ENCODE measurements at places on chromosomes 6 and 20.

- no peak for DNase-seq
These were observed 67.1 kb downstream of the SCAF8 start for GRCh38 chr6:154800338-154800737.

GRCh38 chr6:8969747-8970146, 534.4 kb upstream of the SLC35B3 start:
- no peak for DNase-seq

GRCh38 chr6:71537717-71538116, 249.1 kb downstream of the OGFRL1 start:
- no peak for DNase-seq

GRCh38 chr6:40520084-40520483, 67.1 kb downstream of the LRFN2 start:
- no peak for DNase-seq

DNA sequence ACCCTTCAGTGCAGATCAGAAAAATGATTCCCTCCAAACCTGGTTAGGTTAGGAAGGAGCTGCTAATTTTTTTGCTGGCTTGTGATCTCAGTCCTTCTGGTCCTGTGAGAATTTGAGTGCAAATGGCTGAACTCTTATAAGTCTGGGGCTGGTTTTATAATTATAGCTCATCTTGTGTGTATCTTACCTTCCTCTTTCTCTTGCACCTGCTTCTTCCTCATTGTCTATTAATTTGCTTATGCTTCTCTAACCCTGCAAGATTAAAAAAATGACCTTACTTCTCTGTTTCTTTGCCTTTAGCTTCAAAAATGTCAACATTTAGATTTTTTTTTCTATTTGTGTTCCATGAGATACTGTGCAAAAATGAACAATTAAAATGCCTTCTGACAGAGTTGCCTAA, 576.2 kb downstream of the DHX35 start:
- DNase-seq, result no peak

DNA sequence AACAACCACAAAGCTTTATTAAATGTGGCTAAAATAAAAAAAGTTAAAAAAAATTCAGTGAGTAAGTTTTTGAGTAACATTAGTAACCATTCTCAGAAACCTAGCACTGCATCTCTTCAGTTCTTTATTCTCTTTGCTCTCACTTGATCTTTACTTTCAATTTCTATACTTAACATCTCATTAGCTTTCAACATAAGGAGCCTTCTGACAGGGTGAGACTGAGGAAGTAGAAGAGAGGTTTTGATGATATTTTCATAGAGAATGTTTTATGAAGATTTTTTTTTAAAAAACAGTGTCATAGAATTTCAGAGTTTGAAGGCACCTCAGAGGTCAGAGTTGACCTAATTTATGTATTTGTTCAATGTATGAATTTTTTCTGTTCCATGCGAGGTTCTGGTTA, 60.8 kb downstream of the FAM83B start:
- no peak for DNase-seq

GRCh38 chr20:59153832-59154231, 9.8 kb upstream of the ZNF831 start:
- no peak for DNase-seq

DNA sequence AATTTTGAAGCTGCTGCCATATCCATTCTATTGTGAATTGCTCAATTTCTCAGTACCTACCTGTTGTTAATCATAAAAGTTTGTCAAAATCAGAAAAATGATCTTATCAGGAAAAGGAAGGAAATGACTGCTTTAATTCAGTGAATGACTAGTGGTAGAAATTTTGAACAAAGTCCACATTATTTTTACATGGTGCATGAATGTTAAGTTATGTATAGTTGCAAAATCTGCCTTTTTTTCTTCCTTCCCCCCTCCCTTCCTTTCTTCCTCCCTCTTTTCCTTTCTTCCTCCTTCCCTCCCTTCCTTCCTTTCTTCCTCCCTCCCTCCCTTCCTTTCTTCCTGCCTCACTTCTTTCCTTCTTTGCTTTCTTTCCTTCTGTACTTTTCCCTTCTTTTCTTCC, 127.1 kb upstream of the TSHZ2 start:
- no peak for DNase-seq

DNA sequence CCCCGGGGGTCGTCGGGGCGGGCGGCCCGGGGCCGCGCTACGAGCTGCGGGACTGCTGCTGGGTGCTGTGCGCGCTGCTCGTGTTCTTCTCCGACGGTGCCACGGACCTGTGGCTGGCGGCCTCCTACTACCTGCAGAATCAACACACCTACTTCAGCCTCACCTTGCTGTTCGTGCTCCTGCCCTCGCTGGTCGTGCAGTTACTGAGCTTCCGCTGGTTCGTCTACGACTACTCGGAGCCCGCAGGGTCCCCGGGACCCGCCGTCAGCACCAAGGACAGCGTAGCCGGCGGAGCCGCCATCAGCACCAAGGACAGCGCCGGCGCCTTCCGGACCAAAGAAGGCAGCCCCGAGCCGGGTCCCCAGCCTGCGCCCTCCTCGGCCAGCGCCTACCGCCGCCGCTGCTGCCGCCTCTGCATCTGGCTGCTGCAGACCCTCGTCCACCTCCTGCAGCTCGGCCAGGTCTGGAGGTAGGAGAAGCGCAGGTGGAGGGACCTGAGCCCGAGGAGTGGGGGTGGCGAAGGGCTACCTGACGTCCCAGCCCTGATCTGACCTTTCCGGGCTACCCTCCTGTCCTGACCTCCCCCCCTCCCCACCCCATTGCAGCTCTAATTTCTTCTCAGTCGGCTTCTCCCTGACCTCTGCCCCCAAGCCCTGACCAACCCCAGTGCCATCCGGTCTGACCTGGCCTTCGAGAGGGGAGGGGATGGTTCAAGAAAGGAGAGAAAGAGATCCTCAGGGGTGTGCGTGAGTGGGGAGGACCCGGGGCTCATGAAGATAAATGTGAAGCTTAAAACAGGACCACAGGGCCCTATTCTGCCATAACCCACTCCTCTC, 558 bp downstream of the XKR7 start:
- peak; percentile 20 for DNase-seq

- no peak for DNase-seq
These were observed 1.1 kb downstream of the DLK2 start for GRCh38 chr6:43454290-43454695.

- no peak for DNase-seq
These were observed 24.2 kb downstream of the FKBP1A start for GRCh38 chr20:1368448-1369199.

DNA sequence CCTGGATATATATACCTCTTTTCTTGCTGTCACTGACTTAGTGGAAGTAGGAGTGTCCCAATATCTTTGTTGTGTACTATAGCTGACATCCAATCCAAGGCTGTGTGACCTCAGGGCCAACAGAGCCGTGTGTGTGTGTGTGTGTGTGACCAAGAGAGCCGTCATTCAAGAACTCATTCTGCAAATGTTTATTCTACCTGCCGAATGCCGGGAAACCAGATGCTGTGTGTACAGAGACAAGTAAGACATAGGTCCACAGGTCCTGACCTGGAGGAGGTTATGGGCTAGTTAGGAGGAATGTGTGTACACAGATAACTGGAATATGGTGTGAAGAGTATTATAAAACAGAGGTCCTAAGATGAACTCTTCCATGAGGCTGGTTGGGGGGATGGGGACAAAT, 190.0 kb downstream of the DHX35 start:
- no peak for DNase-seq

GRCh38 chr6:22804620-22805261, 235.4 kb downstream of the HDGFL1 start:
- no peak for DNase-seq

GRCh38 chr6:170393807-170394399, 87.3 kb downstream of the FAM120B start:
- no peak for DNase-seq

DNA sequence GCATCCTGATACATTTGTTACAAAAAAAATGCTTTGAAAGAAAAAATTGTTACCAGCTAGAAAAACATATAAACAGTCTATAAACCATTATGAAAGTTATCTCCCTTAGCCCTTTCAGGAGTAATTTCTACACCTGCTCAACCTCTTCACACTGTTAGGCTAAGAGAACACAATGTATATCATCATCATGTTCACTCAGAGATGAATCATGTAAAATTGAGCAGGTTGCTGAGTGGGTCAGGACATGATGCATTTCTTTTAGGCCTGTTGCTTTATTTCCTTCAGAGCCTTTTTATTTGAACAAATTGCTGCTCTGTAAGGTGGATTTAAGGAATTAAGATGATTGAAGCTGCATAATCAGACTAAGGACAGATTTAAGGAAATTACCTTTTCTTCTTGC, 531.3 kb upstream of the MAN1A1 start:
- DNase-seq, result no peak

GRCh38 chr6:133275213-133275612, 34.1 kb downstream of the EYA4 start:
- no peak for DNase-seq

GRCh38 chr6:112437058-112437457, 89.9 kb downstream of the RFPL4B start:
- DNase-seq, result no peak

DNA sequence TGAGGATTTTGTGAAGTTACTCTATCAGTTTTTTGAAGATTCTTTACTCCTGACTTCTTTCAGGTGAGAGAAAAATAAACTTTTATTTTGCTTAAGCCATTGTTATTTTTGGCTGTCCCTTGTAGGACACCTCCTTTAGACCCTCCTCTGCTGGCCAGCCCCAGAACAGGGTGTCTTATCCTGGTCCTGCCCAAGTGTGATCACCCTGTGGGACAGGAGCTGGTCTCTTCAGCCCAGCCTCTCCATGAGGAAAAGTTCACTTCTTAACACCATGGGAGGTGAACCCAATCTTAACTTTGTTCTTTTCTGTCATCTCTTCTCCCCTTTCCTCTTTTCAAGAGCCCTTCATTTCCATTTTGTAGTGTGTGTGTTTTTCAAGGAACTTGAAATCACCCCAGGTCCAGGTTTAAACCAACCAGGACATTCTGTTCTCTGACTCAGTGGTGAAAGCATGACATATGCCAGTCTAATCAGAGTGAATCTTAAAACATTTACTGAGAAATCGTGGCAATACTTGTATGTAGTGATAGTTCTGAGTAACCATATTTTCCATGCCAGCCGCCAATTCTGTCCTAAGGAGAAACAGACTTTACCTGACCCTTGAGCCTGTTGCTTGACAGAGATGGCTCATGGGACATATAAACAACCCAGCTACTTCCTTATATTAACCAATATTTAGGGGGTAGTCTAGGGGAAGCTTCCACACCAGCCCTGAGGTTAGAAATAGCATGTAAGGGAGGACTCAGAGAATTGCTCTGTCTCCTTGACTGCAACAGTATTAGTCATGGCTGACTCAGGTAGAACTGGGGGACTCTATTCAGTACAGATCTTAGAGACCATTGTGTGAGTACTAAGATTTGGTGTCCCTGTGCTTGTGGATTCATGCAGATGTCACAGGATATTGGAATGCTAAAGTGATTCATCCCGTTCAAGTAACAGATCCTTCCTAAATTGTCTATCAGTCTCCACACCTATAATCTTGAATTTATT, 48.8 kb downstream of the FLRT3 start:
- DNase-seq, result no peak

DNA sequence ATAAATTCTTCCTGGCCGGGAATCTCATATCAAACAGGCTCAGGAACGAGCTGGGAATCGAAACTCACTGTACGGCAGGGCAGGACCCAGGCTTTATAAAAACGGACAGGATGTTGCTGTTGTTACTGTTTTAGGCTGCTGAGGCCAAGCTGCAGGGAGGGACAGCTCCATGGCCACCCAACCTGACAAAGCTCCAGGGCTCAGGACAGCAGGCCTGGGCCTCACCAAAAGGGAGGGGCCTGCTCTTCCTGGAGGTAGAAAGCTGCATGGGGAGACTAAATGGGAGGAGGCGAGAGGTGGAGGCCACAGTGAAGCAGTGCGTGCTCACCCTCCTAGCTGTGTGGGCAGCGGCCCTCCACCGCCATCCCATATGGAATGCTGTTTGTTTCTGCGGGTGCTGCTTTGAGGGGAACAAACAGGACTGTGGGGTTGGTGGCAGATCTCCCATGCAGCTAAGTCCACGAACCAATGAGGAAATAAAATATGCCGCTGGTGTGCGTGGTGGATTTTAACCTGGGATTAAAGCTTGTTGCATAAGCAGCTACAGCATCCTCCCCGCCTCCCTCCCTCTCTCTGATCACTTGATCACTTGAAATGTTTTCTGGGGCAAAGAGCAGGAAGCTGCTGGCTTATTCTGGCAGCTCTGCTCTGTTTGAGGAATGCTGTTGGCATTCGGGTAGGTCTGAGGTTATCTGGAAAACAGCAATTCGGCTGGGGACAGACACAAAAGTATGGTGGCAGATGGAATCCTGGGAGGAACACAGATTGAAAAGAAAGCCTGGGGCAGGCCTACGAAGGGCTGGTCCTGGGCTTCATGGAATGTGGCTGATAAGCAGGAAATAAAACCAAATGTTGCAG, 2.4 kb upstream of the ZMYND8 start:
- DNase-seq, result no peak

- DNase-seq, result no peak
These were observed 6.1 kb upstream of the LAMP5 start for GRCh38 chr20:9508240-9508661.

DNA sequence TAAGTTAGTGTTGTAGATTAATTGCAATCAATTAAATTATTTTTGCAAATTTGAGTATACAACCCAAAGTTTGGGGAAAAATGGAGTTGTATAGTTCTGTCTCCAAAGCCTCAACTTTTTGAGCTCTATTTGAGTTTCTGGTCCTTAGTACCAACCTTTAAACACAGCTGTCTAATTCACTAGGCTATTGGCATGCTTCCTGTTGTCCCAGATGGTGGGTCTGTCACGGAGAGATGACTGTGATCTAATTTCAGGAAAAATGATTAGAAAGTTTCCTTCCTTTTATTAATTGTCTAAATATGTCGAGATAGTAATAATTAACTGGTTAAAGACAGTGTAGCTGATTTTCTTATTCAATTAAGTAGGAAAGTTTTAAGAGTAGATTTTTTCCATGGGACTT, 109.6 kb downstream of the SCAF8 start:
- no peak for DNase-seq

DNA sequence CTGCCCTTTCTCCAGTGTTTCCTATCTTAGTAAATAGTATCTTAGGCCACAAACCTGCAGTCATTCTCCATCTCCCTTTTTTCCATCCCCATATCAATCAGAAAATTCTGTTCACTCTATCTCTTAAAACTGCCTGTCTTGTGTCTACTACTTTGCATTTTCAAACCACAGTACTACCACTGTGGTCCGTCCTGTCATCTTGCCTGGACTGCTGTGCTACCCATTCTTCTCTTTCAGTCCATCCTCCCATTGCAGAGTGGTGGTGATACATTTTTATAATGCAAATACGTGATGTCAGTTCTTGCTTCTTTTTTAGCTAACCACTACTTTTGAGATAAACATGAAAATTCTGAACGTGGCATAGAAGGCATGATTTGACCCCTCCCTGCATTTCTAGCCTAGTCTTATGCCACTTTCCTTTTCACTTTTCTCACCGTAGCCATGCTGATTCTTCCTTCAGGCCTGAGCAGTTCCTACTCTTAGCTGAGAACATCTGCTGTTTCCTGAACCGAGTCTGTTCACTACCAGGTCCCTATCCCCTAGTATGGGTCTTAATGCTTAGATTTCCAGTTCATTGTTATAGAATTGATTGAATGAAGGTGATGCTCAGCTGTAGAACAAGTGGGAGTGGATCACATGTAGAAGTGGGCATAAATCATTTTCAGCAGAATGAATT, 13.8 kb downstream of the TBPL1 start:
- DNase-seq, result no peak

Data from urinary bladder (tissue), 4 donors.